ENCODE measurements at places on chromosomes 5 and 9.

DNA sequence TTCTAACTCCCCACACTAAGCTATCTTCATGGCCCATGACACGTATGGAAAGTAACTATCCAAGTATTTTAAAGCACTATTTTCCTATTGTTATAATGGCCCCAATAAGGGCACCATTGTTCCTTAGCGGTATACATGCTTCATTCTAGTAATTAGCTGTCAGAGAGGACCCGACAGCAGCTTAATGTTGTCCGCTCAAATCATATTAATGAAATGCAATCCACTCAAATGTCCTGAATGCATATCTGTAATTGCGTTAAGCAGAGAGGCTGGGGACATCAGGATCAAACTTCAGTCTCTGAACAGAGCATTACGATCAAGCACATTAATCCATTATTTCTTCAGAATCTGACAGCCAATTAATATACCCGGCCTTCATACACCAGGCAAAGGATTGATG is 139.7 kb downstream of the CRB2 start:
- DNase-seq = no peak

DNA sequence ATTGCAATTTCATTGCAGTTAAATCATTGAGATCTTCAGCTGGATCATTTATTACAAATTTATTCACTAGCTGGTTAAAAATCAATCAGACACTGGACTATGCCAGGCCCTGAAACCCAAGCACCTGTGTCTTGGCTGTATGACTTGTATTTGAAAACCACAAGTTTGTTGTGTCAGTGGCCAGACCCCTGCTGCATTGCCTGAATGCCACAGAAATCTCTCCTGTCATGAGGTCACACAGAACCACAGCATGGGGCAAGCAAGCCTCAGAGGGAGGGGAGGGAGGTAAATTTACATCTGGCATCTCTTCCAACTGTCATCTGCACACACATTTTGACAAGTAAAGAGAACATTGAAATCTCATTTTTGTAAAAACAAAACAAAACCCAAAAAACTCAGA is 90.0 kb downstream of the ARRDC3 start:
- peak; percentile 21 for DNase-seq

- no peak for DNase-seq
Measured at GRCh38 chr5:79840084-79840990, 150.7 kb downstream of the CMYA5 start.

DNA sequence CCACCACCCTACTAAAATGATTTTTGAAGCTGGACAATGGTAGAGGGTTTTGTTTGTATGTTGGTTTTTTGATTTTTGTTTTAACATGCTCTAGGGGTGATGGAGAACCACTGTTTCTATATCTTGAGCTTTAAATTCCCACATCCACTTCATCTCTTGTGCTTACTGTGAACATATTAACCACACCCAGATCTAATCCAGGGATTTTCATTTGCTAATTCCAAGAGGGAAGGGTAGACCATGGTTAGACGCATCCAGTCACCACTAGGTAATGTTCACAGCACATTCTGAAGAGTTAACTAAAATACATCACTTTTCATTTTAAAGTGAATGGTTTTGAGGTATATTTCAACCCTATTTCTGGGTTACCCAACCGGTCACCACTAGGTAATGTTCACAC is 36.5 kb upstream of the IQGAP2 start:
- no peak for DNase-seq

All from COR-L47 (cell line).